ENCODE measurements at places on chromosomes 6 and 20.

DNA sequence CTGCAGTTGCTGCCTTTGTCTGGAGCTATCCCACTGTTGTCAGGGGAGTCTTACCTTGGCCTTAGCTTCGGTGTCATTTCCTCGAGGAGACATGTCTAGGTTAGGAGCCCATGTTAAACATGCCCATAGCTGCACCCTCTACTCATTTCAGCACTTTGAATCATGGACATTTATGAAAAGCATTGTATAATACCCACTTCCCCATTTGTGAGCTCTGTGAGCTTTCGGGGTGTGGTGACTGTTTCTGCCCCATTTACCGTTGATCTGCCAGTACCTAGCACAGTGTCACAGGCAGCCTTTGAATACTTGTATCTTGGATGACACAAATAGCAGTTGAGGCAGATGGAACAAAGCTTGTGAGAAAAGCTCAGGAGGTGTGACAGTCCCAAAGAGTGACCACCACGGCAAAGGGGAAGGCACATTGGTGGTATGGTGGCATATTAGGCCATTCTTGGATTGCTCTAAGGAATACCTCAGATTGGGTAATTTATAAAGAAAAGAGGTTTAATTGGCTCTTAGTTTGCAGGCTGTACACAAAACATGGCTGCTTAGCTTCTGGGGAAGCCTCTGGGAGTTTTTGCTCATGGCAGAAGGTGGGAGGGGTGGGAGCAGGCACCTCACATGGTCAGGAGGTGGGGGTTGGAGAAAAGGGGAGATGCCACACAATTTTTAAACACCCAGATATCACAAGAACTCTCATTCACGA, 42.0 kb downstream of the JARID2 start:
- DNase-seq: no peak

DNA sequence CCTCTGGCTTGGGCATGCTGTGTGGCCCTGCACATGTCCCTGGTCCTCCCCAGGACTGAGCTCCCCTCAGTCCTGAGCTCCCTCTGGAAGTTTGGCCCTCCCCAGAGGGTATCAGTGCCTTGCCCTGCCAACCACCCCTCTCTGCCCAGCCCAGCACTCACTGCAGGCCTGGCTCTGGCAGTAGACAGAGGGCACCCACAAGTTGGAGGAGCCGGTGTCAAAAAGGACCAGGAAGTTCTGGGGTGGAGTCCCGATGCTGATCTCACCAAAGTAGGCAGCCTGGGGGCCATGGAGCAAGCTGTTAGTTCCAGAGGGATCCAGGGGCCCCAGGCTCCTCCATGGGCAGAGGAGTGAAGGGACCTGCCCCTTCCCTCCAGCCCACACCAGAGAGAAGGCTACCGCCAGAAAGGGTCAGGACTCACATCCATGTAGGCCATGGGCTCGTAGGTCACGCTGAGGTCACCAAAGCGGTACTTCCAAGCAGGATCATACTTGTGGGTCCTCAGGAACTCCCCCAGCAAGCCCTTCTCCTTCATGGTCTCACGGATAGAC, 2.9 kb downstream of the PGC start:
- DNase-seq: no peak

- DNase-seq: peak; percentile 36
Measured at GRCh38 chr6:168962886-168963285, 290.8 kb downstream of the THBS2 start.

GRCh38 chr6:18451756-18452155, 64.6 kb downstream of the RNF144B start:
- DNase-seq: no peak

GRCh38 chr20:44643596-44644229, 7.8 kb downstream of the ADA start:
- DNase-seq: peak; percentile 73

GRCh38 chr6:127513425-127513824, 5.7 kb downstream of the MTCL3 start:
- no peak for DNase-seq

DNA sequence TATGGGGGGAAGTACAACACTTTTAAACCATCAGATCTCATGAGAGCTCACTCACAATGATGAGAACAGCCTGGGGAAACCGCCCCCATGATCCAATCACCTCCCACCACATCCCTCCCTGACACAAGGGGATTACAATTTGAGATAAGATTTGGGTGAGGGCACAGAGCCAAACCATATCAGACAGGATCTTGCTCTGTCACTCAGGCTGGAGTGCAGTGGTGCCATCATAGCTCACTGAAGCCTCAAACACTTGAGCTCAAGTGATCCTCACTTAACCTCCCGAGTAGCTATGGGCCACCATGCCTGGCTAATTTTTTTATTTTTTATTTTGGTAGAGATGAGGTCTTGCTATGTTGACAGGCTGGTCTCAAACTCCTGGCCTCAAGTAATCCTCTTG, 5.1 kb upstream of the IYD start:
- no peak for DNase-seq

GRCh38 chr6:138183790-138184134, 22.0 kb downstream of the ARFGEF3 start:
- DNase-seq: no peak

DNA sequence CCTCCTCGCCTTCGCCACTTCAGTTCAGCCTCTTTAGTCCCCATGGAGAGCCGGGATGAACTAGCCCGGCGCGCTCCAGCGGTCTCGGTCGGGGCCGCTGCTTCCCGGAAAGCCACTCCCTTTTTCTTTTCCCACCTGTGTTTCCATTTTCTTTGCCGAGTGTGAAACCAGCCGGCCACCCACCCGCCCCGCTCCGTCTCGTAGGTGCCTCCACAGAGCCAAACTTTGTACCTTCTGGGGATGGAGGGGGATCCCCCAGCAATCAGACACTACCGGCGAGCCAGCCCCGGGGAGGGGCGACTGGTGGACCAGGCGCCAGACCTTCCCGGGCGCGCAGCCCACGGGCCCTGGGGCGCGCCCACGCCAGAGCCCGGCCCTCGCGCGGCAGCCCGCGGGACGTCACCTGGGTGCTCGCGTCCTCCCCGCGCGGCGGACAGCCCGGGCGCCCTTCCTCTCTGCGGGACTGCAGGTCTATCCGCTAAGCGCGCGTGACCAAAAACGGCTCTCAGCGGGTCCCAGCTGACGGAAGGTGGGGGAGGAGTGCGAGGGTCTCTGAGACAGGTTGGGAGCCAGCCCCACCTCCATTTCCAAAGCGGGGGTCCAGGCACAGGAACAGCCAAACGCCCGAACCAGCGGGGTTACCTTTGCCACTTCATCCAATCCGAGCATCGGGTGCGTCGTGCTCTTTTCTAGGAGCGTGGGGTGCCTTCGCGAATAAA, at the start of gene MCHR2:
TSS of gene MCHR2 (minus strand) at position 691 of the 719 bp plus-strand sequence. CDS start 38,076 bp downstream, outside the sequence.
- no peak for DNase-seq

- DNase-seq: no peak
Measured at GRCh38 chr6:28105245-28105639, 19.2 kb upstream of the ZSCAN16 start.

- peak; percentile 93 for DNase-seq
Measured at GRCh38 chr6:140401761-140402160, 1027.3 kb upstream of the CITED2 start.

GRCh38 chr20:20237093-20237959, 130.6 kb upstream of the INSM1 start:
- DNase-seq: peak; percentile 25

DNA sequence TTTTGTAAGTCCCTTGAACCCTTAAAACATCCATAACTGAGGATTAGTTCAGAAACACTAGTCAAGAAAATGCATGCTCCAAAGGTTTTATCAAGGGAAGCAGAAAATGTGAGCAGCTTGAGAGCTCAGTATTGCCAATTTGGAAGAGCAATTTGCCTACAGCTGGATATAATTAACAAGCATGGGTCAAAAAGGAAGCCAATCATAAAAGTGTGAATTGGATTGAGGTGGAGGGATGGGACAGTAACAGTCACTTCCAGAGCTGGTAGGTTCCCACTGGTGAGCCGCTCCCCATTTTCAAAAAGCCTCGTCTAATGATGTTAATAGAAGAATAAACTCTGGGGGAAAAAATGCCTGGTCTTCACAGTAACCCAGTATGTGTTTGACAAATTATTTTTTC, 5.0 kb upstream of the PTPRK start:
- DNase-seq: no peak

- DNase-seq: no peak
Measured at GRCh38 chr20:57530327-57530981, 5.5 kb upstream of the CTCFL start.

DNA sequence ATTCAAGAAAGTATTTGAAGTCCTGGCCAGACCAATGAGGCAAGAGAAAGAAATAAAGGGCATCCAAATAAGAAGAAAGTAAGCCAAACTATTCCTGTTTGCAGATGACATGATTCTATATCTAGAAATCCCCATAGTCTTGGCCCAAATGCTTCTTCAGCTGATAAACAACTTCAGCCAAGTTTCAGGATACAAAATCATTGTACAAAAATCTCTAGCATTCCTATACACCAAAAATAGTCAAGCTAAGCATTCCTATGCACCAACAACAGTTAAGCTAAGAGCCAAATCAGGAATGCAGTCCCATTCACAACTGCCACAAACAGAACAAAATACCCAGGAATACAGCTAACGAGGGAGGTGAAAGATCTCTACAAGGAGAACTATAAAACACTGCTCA, 60.1 kb upstream of the PHIP start:
- DNase-seq: no peak

- peak; percentile 37 for DNase-seq
Measured at GRCh38 chr6:135183532-135184440, 2.7 kb downstream of the MYB start.

- no peak for DNase-seq
Measured at GRCh38 chr6:111843347-111844147, 29.7 kb downstream of the FYN start.

GRCh38 chr6:3232017-3232945, 4.8 kb upstream of the TUBB2B start:
- DNase-seq: no peak

GRCh38 chr20:32501709-32502108, 83.4 kb downstream of the NOL4L start:
- DNase-seq: peak; percentile 54
